ENCODE measurements at places on chromosomes 12 and 14.

DNA sequence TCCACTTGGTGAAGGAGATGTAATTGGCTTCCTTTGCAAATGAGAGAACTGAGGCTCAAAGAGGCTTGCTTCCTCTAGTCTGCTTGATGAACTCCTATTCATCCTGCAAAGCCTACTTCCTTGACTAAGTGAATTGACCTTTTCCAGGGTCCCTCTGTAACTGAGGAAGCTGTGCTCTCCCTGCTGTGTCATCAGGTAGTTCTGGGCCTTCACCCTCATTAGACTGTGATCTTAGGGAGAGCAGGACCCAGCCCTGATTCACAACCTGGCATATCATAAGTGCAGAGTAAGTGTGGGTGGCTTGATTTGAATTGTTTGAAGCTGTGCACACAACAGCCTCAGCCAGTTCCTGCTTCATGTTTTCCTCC, 16.3 kb downstream of the ASB2 start:
- DNase-seq, result no peak

DNA sequence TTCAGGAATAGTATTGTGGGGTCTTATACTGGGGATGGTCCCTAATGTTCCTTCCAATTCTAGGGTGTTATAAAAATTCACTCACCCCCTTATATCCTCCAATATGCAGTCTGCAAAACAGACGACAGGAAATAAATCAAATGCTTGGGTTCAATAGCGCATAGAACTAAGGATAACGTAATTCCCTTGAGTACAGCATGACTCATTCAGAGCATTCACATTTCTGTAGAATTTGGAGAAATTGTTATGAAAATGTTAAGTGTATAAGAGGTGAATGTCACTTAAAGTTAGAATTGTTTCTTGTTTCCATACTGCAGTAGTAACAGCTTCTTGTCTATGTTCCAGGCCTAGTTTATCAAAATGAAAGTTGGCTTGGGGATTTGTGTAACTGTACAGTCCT, 271.4 kb downstream of the RPS29 start:
- DNase-seq, result no peak

DNA sequence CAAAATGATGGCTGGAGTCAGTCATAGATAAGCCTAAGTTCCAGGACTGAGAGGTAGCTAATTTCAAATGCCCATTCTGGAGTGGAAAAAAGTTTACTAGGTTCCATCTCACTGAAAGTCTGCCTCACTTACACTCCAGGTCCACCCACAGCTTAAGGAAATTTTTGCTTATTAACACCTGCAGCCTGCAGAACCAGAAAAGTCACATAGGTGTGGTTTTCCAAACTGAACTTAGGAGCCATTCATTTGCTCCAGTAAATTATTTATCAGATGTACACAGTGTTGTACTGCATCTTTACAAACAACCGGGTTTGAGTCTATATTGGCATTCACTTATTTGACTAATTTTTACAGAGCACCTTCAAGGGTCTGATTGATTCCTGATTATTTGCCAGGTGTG, 157.4 kb upstream of the ARID2 start:
- no peak for DNase-seq

GRCh38 chr14:103073876-103074728, 9.9 kb upstream of the LBHD2 start:
- DNase-seq, result no peak

Measured in CD4-positive, alpha-beta T cell treated with Interleukin-4 for 4 hours (primary cell).